CD4-positive, alpha-beta memory T cell (primary cell): ENCODE measurements at places on chromosomes 2 and 18.

DNA sequence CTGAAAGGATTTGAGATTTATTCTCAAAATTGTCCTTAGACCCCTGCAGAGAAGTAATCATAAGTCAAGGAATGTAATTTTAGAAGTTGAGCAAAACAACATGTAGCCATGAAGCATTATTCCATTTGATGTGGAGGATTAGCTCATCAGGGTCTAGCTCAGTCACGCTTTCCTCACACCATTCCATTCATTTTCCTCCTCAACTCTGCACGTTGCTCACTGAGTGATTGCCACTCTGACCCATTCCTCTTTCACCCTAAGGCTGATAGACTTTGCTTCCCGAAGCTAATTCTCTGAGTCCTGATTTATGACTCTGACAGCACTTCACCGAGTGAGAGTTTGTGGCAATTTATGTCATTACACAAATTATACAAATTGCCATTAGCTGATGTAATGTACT, 820.6 kb upstream of the PIK3C3 start:
- DNase-seq: no peak

DNA sequence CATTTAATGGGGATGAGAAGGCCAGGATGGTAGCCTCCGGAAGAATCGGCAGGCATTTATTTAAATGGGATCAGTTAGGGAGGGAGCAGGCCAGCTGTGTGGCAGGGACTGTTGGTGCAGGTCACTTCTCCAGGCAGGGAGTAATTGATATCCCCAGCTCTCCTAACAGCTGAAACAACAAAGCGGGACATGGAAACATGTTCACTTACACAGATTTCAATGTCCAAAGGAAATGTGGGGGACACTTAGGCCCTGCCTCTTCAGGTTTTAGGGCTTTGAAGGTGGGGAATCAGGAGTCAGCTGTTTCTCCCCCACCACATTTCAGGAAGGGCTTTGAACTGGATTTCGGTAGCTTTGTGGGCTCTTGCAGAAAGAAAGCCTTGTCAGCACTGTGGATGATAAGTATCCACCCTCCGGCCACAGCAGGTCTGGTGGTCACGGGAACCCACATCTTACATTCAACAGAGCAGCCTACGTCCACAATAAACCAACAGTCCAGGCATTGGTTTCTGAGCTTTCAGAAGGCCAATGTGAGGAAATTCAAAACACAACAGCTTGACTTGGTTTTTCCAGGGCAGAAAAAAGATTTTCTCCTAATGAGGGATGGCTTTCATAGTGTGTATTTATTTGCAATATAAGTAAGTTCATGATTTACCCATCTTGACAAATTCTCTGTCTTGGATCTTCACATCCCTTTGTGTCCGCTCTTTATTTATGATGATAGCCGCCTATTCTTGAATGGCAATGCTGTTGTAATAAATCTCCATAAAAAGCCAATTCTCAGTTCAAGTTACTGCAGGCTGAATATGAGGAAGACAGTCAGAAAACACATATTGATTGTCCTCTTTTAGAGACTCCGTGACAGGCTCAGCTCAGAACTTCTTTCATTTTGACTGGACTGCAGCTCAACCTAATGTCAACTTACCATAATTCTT, 96.6 kb upstream of the NRP2 start:
- no peak for DNase-seq

- no peak for DNase-seq
These were observed 197.9 kb downstream of the NEDD4L start for GRCh38 chr18:58241877-58242276.

DNA sequence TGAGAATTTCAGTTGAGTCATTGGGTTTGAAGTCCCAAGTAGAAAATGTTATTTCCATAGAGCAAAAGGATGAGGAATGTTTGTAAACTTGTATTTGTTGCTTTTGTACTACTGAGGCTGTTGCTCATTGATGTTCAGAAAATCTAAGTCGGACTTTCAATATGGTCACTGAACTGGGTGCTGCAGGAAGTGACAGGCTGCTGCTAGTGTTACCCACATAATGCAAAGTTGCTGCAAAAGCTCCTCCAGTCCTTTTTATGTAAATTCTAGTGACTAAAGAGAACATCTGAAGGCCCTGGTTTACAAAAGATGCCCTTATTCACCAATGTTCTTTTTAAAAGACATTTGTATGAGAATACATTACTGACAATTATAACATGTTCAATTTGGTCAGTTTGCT, 131.1 kb upstream of the FAM98A start:
- no peak for DNase-seq

DNA sequence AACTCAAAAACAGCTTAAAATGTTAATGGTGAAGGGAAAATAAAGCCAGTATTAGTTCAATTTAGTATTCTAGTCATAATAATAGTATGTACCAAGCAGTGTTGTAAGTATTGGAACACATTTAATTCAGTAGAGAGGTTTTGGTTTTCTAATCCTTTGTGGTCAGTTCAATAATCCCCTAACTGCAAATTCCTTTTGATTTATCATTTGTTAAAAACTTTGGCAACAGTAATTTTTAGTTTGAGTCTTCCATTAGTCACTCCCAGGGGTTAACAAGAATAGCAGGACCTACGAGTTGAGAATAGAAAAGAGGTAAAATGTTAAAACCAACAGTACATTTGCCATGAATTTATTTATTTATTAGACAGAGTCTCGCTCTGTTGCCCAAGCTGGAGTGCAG, 10.7 kb downstream of the MRPL44 start:
- DNase-seq: no peak

- DNase-seq: no peak
These were observed 867.7 kb upstream of the NRXN1 start for GRCh38 chr2:51899643-51900042.

DNA sequence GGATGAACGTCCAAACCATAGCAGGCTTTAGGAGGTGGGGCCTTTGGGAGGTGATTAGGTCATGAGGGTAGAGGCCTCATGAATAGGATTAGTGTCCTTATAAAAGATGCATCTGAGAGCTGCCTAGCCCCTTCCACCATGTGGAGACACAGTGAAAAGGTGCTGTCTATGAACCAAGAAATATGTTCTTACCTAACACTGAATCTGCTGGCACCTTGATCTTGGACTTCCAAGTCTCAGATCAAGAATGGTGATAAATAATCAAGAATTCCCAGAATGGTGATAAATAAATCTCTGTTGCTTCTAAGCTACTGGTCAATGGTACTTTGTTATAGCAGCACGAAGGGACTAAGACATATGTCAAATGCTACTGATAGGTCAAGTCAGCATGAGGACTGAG, 15.1 kb upstream of the DYTN start:
- DNase-seq: no peak
